Transverse colon (tissue), 4 donors: ENCODE measurements at places on chromosomes 12 and 14. TPM values are rescaled to one million over a fixed set of nuclear protein-coding genes. Genes with fewer than 3 reads are reported as not detected.

- DNase-seq: no peak
Observed at GRCh38 chr12:103772367-103773108, 68.5 kb downstream of the NT5DC3 start.

The GPR68 gene
- total RNA-seq: not detected

DNA sequence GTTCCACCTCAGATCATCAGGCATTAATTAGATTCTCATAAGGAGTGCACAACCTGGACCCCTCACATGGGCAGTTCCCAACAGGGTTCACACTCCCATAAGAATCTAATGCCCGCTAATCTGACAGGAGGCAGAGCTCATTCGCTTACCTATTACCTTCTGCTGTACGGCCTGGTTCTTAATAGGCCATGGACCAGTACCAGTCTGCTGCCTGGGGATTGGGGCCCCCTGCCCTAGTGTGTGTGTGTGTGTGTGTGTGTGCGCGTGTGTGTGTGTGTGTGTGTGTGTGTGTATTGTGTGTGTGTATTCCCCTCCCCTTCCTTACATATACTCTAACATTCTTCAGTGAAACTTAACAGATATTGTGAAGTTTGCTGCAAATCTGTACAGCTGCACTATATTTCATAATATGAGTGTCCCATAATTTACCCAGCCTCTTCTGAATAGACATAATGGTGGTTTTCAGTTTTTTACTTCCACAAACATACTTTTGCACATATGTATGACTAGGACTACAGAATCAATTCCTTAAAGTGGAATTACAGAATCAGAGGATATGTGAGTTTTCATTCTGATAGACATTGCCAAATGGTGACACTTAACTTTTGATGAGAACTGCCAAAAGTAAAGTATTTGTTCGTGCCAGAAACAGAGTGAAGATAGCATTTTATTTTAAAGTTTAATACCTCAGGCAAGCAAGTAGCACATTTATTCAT is 205.2 kb upstream of the EEA1 start:
- DNase-seq: no peak

The CIDEB gene
- total RNA-seq: 23.3 TPM

- no peak for DNase-seq
Observed at GRCh38 chr14:94795372-94795771, 25.5 kb upstream of the GSC start.

The GPATCH2L gene
- total RNA-seq: 57.7 TPM

The INHBE gene
- total RNA-seq: not detected

The NKX2-1 gene
- not detected for total RNA-seq

DNA sequence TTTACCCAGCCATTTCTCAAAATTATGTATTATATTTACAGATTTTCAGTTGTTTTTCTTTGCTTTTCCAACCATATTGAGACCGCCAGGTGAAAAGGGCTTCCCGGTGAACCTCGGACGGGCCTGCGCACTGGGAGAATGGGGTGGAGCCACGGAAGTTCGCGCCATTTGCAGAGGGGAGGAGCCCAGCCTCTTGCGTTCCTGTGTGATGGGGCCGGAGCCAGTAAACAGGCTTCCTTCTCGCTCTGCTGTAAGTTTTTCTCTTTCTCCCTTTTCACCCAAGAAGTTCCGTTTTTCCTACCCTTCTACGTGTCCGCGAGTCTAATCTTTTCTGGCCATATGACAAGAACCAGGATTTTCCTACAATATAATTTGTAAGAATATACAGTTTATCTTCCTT is 1108.8 kb upstream of the SEL1L start:
- no peak for DNase-seq

GRCh38 chr12:45232756-45233372 is 17.0 kb downstream of the ANO6 start:
- DNase-seq: no peak

DNA sequence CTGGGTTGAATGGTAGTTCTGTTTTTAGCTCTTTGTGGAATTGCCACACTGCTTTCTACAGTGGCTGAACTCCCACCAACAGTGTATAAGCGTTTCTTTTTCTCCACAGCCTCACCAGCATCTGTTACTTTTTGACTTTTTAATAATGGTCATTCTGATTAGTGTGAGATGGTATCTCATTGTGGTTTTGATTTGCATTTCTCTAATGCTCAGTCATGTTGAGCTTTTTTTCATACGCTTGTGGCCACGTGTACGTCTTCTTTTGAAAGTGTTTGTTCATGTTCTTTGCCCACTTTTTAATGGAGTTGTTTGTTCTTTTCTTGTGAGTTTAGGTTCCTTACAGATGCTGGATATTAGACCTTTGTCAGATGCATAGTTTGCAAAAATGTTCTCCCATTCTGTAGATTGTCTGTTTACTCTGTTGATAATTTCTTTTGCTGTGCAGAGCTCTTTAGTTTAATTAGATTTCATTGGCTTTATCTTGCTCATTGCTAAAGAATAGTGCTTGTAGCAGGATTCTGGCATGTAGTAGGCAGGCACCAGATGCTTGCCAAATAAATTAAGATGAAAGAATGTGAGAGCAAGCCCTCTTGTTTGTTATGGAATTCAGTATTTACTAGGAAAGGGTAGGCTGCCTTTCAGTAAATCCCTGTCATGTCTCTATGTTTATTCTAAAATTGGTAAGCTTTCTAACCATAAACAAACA is 86.8 kb downstream of the PDE3A start:
- no peak for DNase-seq

The POTEM gene
- total RNA-seq: not detected

DNA sequence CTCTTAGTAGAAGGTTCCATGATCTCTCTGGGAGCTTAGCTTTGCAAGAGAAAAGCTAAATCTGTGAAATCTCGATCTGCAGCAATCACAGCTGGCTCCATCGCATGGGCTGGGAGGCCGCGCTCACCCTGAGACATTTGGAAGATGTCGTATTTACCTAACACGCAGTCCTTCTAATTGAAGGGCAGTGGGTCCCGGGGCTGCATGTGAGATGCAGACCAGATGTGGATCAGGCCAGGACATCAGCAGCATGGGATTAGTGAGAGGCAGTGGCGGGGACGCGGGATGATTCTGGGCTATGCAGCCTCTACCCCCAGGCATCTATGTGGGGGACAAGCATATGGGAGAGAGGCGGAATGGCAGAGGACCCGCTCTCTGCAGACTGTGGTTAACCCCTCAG is 312.4 kb upstream of the RTL1 start:
- DNase-seq: peak; percentile 3

The CREBL2 gene
- total RNA-seq: 18.3 TPM

DNA sequence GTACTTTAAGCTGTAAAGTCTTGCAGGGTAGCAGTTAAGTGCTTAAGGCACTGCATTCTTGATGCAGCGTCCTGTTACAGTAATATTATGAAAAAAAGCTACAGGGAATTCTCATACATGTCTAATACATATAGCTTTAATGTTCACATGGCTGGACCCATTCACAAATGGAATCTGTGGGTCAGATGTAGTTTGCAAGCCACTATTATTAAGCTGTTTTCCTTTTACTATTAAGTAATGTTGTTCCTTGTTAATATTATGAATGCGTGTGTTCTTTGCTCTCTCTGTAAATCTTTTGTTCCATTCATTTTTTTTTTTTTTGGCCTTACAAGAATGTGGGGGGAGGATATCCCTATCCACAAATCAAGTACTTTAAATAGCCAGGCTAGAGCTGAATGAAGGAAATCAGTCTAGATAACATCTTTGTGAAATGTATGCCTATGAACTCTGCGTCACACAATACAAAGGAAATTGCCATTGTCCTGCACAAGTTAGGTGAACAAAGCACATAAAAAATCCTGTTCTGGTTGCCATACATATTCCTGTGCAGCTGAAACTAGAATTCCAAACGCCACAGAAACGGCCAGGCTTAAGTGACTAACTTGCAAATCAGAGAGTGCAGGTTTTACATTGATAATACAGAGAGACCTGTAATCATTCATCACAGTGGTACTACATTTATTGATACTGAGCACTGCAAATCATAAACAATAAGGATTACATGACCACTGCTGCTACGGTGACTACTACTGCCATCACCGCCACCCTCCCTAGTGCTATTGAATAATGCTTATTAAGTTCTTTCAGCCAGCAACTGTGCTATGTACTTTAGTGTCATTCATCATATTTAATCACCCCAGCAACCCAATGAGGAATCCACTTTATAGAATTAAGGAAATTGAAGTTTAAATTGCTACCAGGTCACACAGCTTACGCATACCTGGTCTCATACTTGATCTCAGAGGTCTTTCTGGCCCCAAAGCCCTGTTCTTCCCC is 111.9 kb downstream of the HMGA2 start:
- DNase-seq: no peak

GRCh38 chr14:88352698-88353097 is 29.6 kb upstream of the KCNK10 start:
- no peak for DNase-seq

DNA sequence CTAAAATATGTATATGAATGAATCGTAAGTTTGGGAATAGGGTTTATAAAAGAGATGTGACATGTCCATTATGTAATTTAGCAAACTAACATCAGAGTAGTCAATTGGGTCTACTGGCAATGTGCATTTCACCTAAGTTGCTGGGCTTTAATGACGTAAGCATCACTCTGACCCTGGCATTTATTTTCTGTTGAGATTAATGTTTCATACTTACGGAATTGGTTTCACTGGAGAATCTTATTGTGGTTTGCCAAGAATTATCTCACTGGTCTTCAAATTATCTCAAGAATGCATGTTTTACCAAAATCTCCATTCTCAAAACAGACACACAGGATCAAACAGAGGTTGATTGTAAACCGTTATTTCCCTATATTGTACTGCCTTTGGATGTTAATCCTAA is 437.1 kb downstream of the NPAS3 start:
- DNase-seq: no peak

DNA sequence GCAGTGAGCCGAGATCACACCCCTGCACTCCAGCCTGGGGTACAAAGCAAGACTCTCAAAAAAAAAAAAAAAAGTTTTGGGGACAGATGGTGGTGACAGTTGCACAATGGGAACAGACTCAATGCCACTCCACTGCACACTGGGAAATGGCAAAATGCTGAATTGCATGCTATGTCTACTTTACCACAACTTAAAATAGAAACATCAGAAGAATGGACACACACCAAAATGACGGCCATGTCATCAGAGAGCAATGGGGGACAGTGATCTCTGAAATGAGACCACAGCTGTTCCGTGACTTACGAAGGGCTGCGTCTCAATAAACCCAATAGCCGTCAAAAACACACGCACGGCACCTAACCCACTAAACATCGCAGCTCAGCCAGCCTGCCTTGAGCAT is 13.7 kb downstream of the DDX54 start:
- DNase-seq: no peak

DNA sequence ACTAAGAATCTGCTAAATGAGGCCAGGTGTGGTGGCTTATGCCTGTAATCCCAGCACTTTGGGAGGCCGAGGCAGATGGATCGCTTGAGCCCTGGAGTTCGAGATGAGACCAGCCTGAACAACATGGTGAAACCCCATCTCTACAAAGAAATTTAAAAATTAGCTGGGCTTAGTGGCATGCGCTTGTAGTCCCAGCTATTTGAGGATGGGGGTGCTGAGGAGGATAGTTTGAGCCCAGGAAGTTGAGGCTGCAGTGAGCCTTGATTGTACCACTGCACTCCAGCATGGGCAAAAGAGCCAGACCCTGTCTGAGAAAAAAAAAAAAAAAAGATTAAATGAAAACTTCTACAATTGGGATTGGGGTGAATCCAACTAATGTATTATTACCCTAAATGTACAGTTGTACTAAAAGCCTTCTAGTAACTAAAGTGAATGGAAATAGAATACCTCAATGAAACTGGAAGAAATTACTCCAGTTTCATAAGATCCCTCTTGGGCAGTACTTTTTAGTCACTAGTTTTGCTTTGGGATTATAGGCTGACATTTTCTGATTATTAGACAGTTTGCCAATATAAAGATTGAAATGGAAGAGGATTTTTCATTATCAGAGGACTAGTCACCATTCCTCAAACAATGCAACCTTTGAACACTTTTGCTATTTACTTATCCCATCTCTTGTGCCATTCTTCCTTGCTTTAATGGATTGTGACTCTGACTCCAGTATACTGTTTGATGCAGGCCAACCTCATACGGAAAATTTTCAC is 14.3 kb downstream of the COCH start:
- DNase-seq: no peak

The DCP1B gene
- 23.1 TPM for total RNA-seq

The SPIC gene
- not detected for total RNA-seq
